ENCODE measurements at places on chromosomes 7 and 10. TPM values are rescaled to one million over a fixed set of nuclear protein-coding genes. Genes with fewer than 3 reads are reported as not detected.

GRCh38 chr10:133359554-133359971, 1.7 kb upstream of the FUOM start:
- DNase-seq = no peak

Gene HERPUD2
- 20.4 TPM for total RNA-seq

GRCh38 chr10:124091646-124092249, 1.6 kb downstream of the CHST15 start:
- no peak for DNase-seq

DNA sequence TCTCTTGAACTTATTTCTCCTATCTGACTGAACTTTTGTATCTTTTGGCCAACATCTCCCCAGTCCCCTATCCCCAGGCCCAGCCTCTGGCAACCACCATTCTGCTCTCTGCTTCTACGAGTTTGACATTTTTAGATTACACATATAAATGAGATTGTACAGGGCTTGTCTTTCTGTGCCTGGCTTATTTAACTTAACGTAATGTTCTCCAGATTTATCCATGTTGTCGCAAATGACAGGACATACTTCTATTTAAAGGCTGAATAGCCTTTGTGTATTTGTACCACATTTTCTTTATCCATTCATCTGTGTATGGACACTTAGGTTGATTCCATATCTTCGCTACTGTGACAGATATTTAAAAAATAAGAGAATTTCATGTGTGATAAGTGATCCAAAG, 98.6 kb downstream of the LSMEM1 start:
- DNase-seq = no peak

Gene SCD
- total RNA-seq = 252 TPM

DNA sequence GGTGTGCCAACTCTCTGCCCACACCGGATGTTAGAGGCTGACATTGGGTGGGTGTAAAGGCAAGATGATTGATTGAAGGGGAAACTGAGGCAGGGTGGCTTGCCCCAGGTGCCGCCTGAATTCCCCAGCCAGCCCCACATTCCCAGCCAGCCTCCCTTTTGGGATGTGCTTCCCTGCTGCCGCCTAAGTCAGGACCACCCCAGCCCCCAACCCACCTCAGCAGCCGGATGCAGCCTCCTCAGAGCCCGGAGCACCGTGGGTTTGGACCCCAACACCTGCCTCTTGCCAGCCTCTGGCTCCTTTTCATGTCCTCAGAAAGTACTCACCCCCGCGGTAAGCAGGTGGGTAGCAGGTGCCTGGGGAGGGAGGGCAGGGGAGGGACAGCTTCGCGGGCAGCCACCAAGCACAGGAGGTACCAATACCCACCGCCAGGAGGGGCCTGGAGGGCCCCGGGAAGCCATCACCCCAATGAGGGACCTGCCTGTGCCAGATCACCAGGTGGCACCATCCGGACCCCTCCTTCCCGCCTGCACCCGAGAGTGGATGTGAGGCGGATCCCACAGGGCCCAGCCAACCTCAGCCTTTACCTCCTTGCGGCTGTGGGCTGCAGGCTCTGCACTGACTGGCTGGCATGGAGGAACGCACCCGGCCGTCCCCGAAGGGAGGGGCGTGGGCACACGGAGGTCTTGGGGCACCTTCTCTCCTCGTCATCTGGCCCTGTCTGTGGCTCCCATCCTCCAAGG, 60.5 kb downstream of the PWWP2B start:
- no peak for DNase-seq

GRCh38 chr7:99314504-99314903, 11.2 kb upstream of the ARPC1A start:
- DNase-seq = peak; percentile 73

DNA sequence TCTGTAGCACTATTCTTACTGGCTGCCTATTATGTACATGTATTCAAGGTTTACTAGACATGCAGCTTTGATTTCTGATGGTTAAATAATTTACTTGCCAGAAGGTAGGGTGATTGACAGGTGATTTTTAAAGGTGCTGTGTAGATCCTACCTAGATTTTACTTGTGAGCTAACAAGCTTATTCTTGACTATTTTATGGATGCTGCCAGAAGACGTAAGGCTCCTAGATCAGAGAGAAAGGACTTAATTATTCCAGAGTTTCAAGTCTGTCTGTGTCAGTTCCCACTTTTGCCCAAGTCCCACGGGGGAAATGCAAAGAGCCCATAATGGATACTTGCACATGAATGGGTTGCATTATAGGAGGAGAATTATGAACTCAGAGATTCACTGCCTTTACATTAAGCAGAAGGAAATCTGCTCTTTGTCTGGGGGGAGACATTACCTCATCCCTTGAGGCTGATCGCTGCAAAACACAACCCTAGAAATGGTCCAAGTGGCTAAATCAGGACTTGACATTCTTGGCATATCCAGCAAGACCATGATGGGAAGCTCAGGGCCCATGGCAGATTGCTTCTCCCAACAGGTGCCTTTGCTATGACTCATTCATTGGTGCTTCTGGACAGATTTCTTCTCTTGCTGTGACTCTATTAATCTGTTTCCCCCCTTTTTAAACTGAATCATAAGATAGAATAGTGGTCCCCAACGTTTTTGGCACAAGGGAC, 32.1 kb downstream of the GPR158 start:
- no peak for DNase-seq

GRCh38 chr10:58733436-58733835, 220.8 kb downstream of the BICC1 start:
- no peak for DNase-seq

GRCh38 chr7:4110438-4110837, 571.7 kb upstream of the FOXK1 start:
- no peak for DNase-seq

DNA sequence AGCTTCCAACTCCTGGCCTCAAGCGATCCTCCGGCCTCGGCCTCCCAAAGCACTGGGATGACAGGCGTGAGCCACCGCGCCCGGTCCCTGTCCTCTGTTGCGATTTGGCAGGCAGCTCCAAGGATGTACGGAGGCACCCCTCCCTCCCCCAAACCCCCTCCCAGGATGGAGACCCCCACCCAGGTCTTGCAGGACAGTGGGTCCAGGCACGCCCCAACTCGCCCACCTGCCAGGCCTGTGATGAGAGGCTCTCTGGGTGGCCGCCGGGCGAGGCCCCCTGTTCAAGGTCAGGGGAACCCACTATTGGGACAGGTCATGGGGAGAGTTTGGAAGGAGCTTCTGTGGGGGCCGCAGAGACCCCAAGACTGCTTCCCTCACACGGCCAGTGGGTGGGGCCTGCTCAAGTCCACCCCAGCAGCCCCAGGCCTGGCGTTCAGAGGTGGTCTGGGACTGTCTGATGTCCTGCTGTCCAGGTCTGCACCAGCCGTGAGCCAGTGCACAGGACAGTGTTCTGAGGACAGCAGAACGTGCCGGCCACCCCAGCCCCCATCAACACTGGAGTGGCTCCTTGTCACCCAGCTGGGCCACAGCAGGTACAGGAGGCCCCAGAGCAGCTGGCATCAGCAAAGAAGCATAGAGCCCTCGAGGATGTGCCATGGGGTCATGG, 2.5 kb downstream of the ADAP1 start:
- no peak for DNase-seq

GRCh38 chr7:112930787-112931186, 140.6 kb upstream of the TMEM168 start:
- no peak for DNase-seq

DNA sequence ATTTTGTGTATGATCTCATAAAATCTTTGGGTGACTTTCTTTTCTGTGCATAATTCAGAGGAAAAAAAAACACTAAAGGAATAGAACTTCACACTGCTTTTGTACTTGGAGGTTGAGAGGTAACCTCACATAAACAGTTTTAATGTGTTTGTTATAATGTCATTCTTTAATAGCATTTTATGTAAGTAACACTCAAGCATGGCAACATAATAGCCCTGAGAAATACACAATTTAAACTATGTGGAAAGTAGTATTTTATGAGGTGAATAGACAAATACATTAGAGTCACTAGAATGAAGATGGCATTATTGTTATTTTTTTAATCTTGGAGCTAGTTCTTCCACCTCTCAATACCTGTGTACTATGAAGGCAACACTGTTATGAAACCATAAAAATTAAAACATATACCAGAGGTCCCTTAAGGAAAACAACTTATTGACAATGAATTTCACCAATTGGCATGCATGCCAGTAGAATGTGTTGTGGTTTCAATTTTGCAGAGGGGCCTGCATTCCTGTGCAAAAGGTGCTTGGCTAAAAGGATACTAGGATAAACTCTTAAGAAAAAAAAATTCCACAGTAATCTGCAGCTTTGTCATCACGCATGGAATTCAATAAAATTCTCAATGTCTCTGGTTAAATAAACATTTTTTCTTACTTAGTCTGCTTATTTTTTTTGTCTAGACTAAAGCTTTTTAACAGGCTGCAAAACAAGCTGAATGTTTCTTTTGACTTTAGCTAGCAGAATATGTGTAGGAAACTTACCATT, 102.5 kb downstream of the CD36 start:
- no peak for DNase-seq

DNA sequence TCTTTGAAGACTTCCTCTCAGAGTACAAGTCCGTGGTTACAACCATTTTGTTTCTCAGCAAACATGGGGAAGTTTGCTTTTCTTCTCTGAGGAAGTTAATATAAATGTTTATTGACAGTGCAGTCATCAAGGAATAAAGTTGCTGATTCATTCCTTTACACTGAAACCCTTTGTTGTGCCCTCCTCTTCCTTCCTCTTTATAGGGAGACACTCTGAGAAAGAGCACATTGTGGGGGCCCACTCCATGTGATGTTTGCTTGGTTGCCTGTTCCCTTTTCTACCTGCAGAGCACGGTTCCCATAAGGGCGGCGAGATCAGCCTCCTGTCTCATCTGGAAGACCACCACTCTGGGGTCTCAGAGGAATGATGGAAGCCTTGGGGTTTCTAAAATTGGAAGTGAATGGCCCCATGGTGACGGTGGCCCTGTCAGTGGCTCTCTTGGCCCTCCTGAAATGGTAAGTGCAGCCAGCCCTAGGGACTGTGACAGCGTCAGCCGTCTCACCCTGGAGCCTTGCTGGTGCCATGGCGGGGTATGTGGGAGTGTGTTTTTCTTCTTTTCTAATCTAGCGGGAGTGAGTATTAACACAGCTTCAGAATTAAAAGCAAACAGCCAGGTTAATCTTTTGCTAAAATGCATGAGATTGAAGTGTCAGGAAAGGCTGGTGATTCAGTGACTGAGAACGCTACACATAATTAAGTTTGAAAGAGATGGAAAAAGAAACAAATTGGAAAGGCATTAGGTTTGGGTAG, at the start of gene TBXAS1:
Gene TBXAS1, plus strand, starts transcription at position 240 of the 750 bp plus-strand sequence. Its CDS starts 127 bp downstream, at position 367.
- no peak for DNase-seq
